HFFc6 (cell line): ENCODE measurements at places on chromosomes 2 and 18.
A peak's percentile ranks its signal among the peaks of the same experiment; 100 is the strongest.

GRCh38 chr2:109321570-109321969 is 192.6 kb downstream of the SH3RF3 start:
- peak; percentile 18 for DNase-seq

- peak; percentile 63 for DNase-seq
Measured at GRCh38 chr2:56185582-56186046, 1.8 kb downstream of the CCDC85A start.

DNA sequence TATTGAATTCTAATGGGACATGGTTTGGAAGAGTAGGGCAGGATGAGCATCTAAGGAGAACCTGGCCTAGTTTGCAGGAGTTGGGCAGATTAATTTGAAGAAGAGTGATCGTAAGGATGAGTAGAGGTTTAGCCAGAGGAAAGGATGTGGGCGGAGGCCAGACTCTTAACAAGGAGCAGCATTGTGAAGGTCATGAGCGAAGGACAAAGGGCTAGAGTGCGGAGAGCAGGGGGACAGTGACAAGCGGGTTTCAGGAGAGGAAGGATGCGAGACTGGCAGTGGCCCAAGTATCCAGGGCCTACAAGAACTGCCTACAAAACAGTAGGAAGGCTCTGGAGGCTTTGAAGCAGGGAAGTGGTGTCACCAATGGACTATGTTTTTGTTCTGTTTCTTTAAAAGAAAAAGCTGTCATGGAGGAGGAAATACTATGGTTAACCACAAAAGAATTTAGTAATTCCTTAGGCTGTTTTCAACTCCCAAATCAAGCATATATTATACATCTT is 20.1 kb downstream of the SLC66A3 start:
- peak; percentile 17 for DNase-seq

GRCh38 chr18:48832938-48833700 is 117.6 kb downstream of the SMAD7 start:
- DNase-seq, result peak; percentile 72

GRCh38 chr2:128424406-128425171 is 105.9 kb upstream of the HS6ST1 start:
- no peak for DNase-seq

- DNase-seq, result no peak
Measured at GRCh38 chr2:132473174-132473883, 56.7 kb downstream of the GPR39 start.

- no peak for DNase-seq
Measured at GRCh38 chr2:232018181-232018580, 56.7 kb downstream of the DIS3L2 start.

GRCh38 chr2:141058556-141058955 is 1072.3 kb downstream of the LRP1B start:
- DNase-seq, result no peak

DNA sequence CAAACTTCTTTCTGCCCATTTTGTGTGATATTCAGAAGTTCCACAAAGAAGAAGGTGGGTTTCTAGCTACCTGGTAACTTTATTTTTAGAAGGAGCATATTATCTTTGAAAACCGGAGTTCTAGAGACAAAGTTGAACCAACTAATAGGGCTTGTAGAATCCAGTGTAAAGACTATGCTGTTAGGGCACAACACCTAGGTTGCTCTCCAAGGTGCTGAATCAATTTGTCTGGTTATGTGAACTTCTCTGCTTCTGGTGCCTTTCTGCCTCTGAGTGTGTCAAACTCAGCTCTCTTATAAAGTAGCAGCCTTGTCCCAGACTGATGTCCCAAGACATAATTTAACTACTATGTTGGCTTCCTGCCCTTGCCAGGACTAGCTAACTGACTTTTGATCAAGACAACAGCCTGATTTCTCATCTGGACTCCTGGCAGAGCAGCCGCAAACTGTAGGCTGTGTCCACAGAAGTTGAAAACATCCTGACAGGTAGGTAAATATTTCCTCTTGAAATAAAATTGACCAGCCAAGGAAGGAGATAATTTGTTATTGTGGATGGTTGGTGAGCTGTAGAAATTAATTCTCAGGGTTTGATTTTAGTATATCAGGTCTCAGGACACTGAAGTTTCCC is 119.4 kb downstream of the CYRIA start:
- no peak for DNase-seq

DNA sequence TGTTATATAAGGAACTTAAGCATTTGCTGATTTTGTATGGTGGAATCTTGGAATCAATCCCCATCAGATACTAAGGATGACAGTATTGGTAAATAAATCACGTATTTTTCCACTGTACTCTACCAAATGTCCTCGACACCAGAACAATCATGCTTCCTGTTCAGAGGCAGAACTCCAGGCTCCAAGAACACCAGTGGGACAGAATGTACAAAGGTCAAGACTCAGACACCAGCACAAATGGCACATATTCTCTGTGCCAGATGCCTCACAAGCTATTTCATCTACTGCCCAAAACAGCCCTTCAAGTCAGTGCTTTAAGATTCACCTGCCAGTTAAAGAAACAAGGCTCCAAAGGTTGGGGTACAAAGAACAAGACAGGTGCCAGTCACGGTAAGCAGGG is 420.5 kb downstream of the STK39 start:
- no peak for DNase-seq

DNA sequence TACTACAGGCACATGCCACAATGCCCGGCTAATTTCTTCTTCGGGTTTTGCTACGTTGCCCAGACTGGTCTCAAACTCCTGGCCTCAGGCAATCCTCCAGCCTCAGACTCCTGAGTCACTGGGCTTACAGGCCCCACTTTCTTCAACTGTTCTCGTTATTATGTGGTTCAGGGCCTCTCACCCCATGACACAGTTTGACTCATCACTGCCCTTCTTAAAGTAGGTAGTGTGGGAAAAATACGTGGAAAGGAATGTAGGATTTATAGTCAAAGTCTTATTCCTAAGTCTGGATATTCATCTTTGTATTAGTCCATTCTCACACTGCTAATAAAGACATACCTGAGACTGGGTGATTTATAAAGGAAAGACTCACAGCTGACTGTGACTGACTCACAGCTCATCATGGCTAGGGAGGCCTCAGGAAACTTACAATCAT is 19.4 kb downstream of the CENPA start:
- peak; percentile 95 for DNase-seq

GRCh38 chr2:71071681-71072398 is 3.4 kb downstream of the NAGK start:
- no peak for DNase-seq

GRCh38 chr2:199480966-199481365 is 23.2 kb upstream of the SATB2 start:
- DNase-seq, result no peak

DNA sequence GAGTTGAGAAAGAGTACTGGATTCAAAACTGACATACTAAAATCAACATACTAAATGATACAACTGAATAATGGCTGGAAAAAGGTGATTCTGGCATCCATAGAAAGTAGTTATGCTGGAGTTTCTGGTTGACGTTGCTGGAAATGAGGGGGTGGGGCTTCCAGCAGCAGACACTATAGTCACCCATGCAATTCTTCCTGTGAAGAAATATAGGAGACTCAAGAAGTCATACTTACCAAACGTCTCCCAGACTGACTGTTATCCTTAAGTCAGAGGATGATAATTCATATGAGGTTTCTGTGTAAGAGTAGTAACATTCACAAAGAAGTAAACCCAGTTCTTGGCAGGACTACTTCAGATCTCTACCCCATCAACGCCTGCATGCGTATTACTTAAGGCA is 23.6 kb downstream of the DTNB start:
- no peak for DNase-seq

DNA sequence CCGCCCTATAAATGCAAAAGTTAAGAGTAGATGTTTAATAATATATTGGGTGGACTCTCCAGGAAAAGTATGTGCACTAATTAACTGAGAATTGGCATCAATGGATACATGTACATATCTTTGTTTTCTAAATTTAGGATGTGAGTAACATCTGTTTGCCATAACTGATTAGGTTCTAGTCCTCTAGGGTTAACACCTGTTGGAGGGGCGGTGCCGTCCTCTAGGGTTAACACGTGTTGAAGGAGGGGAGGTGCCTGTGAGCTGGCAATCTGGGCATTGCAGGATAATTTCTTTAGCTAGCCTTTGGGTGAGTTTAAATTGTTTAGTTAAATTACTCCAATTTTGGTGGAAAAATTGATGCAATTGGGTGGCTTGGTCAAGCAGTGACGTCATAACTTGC is 30.9 kb downstream of the HTR2B start:
- DNase-seq, result no peak

- DNase-seq, result peak; percentile 21
Measured at GRCh38 chr2:183207110-183207509, 82.9 kb downstream of the NUP35 start.

DNA sequence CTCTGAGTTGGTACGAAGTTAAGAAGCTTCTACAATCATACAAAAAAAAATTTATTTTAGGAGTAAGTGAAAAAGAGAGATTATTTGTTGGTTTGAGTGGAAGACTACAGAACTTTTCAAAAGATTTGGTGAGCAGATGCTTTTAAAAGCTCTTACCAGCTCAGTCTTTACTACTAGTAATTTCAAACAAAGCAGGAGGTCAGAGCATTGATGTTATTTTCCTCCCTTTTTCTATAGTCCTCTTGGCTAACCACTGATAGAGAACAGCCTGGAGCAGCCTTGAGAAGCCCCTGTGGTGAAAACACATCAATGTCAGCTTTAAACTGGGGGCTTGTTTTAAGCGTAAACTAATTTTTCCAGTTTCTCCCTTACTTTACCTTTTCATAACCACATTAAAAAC is 559.3 kb upstream of the CDH2 start:
- no peak for DNase-seq

- peak; percentile 9 for DNase-seq
Measured at GRCh38 chr2:110678457-110679336, 834 bp upstream of the BUB1 start.

GRCh38 chr2:225735844-225736243 is 336.3 kb downstream of the NYAP2 start:
- peak; percentile 86 for DNase-seq

DNA sequence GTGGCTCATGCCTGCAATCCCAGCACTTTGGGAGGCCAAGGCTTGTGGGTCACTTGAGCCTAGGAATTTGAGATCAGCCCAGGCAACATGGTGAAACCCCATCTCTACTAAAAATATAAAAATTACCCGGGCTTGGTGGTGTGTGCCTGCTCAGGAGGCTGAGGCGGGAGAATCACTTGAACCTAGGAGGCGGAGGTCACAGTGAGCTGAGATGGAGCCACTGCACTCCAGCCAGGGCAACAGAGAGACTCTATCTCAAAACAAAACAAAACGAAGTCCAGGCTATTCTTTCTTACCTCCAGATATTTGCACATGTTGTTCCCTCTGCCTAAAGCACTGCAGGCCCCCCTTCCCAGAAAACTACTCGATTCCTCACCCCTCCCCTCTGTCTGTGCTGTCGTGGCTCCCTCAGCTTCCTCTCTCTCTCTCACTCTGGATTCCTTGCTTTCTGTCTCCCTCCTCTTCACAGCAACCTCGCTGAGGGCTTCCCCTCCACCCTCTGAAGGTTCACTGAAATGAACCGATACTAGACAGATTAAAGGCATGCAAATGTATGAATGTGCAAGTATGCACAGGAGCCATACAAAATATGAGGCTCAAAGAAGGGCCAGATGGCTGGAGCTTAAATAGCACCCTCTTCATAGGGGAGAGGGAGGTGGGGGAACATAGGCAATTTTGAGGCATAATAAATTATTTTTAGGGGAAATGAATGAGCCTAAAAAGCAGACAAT is 18.5 kb downstream of the TMEM177 start:
- DNase-seq, result no peak

DNA sequence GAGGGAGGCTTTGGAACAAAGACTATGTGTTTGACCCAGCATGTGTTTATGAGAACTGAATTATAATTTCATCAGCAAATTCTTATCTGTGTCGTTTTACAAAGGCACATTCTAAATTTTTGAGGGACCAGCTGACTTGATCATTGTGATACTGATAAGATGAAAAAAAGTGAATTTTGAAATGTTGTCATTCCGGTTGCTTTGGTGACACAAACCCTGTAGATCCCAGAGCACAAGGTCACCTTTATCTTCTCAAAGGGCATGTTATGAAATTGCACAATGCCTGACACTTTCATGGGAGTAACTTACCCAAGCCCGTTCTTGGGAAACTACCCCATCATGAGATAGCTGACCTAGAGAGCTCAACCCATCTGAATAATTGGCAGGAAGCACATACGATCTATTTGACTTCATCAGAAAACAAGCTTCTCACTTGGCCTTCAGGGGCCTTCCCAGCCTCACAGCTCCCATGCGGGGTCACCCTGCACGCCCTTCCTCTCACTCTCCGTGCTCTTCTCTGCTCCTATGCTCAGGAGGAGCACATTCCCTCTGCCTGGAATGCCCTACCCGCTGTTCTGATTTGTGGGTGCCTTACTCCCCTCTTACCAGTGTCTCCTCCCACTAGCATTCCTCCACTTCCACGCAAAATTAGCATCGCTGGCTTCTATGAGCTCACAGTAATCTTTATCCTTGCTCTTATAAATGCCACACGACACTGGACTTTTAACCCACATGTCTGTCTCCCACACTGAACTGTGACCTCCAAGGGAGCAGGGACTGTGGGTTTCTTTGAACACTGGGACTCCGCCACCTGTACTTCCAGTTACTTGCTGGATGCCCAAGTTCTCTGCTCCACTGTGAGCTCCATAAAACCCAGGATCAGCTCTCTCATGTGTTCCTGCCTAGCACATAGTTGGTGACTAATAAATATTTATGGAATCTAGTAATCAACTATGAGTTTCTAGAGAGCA is 555.8 kb upstream of the ID2 start:
- DNase-seq, result no peak

DNA sequence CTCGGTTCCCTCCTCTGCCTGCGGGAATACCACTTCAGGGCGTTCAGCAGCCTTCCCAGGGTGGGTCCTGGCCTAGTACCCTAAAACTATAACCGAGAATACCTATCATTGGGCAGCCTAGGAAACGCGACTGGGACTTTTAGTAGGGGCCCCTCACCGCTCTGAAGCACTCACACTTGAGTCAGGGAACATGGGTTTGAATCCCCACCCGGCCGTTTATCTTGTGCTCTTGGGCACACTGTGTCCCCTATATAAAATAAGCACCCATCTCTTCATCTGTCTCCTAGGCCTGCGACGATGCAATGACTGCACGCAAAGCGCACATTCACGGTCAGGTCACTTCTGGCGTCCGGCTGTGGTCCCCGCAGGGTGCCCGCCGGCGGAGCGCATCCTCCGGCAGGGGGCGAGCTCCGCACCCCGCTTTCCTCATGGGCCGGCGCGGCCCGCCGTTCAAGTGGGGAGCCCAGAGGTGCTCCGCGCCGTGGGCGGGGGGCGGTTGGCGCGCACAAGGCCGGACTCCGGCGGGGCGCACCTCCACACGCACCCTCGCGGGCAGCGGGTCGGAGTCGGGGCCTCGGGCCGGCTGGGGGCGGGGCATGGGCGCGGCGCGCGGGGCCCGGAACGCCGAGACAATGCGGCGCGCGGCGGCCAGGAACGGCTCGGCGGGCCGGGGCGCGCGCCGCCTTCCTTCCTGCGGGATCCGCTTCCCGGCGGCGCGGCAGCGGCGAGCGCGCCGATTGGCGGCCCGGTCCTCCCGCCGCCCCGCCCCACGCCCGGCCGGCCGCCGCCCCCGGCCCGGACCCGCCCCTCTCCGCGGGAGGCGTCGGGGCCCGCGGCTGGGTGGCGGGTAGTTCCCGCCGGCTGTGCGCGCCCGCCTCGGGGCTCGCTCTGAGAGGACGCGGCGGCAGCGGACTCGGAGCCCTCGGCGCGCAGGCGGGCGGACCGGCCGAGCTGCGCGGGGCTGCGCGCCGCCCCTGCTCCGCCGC is at the start of gene ASAP2:
Gene ASAP2 (plus strand): TSS at position 850 of the 986 bp plus-strand sequence. CDS start 293 bp downstream, outside the sequence.
- peak; percentile 53 for DNase-seq
